ENCODE measurements at places on chromosomes 2 and 18.

- no peak for DNase-seq
These were observed 8.5 kb upstream of the ROCK2 start for GRCh38 chr2:11352781-11353537.

- no peak for DNase-seq
These were observed 2.2 kb downstream of the SEPTIN10 start for GRCh38 chr2:109611467-109612095.

- no peak for DNase-seq
These were observed 18.2 kb upstream of the ARL4C start for GRCh38 chr2:234514873-234515638.

DNA sequence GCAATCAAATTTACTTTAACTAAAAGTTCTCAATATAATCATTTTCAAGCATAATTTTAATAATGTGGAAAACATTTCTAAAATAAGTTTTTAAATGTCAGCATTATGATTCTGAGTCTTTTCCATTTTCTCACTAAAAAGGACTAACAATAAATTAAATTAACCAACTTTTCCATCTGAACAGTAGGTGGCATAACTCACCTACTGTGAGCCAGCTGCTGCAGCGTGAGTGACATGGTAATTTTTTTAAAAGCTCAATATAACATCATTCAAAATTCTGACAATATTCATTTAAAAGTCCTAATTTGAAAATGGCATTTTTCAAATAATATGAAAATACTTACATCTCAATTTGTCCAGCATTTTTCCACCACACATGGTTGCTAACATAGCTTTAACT lies 66.5 kb downstream of the DTNB start:
- DNase-seq = no peak

DNA sequence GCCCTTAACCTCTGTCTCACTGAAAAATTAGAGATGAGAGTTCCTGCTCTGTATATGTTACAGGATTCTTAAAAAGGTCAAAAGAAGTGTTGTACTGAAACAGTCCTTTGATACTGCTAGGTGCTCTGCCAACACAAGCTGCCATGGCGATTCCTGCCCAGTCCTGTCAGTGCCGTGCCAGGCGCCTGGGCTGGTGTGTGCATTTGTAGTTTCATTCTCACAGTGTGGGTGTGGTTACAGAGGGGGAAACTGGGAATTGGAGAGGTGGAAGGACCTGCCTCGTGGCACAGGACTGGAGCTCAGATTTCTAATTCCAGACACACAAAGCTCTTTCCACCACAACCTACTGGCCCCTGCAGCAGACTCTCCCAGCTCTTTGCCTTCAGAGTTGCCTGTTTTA lies 122.3 kb upstream of the RAB6C start:
- no peak for DNase-seq

DNA sequence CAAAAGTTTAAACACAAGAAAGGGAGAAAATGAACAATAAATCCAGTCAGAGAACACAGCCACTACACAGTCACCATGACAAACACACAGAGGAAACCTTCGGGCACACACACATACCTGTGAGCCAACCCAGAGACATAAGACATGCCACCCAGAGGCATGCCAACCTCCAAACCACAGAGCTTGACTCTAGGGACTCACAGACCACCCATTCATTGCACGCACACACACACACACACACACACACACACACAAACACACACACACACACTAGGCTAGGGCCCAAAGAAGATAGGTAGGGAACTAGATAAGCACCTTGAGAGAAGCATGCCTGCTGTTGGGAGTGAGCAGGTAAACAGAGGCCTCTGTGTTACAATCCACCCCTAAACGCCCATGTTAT lies 9.1 kb downstream of the SIX3 start:
- no peak for DNase-seq

- DNase-seq = no peak
These were observed 262.4 kb upstream of the CHST9 start for GRCh38 chr18:27447451-27447881.

DNA sequence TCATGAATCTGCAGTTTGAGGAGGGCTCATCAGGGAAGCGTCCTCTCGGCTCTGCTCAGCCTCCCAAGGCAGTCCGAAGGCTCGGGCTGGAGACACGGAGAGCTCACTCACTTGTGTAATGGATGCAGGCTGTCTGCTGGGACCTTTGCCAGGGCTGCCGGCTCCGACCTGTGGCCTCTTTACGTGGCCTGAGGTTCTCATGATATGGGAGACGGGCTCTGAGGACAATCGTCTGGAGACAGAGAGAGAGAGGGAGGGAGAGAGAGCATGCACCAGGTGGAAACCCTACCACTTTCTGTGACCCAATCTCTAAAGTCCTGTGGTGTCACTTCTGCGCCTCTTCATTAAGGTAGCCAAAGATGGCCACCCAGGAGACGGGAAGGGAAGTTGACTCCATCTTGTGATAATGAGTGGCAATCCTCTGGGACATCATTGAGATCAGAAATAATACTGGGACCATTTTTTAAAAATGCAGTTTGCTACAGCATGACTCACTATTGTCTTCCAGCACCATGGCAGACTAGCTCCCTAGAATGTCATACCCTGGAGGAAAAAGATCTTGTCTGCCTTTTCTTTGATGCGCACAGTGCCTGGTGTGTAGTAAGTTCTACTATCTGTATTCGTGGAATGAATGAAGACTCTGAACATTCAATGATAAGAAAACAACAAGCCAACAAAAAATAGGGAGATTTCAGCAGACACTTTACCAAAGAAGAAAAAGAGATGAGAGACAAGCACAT lies 60.2 kb downstream of the CD8B2 start:
- no peak for DNase-seq

DNA sequence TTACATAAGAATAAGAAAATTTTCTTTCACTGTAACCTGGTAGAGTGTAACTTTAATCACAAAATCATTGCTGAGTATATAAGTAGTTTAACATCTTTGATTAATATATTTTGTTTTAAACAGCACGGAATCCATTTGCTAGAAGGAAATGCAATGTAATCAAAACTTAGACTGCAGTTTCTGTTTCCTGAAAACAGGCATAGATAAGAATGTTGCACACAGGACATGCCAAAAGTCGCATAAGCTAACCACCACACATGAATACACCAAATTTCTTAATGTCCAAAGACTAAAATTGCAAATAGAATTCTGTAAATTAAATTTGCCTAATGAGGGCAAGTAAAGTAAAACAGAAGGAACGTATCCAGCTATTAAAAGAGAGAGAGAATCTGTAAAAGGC lies 51.0 kb upstream of the SERPINB2 start:
- no peak for DNase-seq

- no peak for DNase-seq
These were observed 605.2 kb upstream of the CELF4 start for GRCh38 chr18:38170845-38171244.

DNA sequence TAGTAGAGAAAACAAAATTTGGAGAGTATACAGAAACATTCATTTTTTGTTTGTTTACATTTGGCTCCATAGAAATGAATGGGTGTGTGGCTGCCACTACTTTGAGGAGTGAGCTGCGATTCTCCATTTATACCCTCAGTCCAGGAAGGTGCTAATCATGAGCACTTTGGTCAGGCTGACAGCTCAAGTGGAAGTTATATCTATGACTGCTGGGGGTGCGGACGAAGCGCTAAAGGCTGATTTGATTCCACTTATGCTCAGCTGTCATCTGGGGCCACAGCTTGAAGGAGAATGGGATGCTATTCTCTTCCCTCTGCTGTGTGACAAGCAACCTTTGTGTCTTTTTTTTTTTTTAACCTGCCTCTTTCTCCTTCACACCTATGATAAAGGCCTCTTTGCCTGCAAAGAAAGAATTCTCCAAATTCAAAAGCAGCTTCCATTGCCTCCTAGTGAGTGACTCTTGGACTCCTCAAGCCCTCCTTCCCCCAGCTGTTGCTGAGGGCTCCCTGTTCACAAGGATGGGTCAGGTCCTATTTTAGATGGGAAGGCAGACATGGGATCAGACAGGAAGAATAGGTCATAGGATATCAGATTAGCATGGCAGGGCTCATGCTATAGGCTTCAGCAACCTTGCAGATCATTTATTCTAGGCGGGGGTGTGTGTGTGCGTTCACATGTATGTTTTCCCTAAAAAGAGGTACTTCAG lies 201.6 kb downstream of the SETBP1 start:
- no peak for DNase-seq

GRCh38 chr2:105600949-105601794 lies 143.5 kb upstream of the NCK2 start:
- DNase-seq = no peak

Data from activated naive CD4-positive, alpha-beta T cell treated with Interleukin-2 at 50 U/mL for 16 hours (primary cell).